ENCODE measurements at places on chromosomes 1 and 21. TPM values are rescaled to one million over a fixed set of nuclear protein-coding genes. Genes with fewer than 3 reads are reported as not detected.

GRCh38 chr1:234597894-234598293, 12.1 kb downstream of the IRF2BP2 start:
- DNase-seq, result peak; percentile 65

Gene AGBL4
- not detected for total RNA-seq

DNA sequence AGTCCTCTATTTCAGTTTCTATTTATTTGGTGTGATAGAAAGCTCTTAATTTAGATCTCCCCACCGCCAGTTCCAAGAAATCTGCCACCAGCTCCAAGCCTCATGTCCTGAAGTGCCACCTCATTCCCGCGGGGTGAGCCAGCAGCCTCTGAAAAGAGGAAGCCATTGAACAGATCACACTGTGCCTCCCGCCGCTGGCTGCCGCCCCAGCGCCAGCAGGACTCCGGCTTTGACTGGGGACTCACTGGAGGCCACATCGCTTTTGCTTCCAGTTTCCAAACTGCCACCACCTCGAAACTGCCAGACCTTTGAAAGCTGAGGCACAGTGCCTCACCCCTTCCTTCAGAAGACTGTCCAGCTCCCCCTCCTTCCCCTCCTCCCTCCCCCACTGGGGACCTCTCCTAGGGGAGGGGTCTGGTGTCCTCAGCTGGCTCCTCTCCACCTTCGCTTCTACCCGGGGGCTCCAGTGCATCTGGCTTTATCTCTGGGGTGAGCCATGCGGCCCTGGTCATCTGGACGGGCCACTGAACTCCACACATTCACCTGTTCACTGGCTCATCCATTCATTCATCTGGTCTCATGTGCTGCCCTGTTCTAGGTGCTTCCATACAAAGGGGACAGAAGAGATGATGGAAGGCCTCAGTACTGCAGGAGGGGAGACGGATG, 58.9 kb downstream of the VPS26C start:
- DNase-seq, result no peak

DNA sequence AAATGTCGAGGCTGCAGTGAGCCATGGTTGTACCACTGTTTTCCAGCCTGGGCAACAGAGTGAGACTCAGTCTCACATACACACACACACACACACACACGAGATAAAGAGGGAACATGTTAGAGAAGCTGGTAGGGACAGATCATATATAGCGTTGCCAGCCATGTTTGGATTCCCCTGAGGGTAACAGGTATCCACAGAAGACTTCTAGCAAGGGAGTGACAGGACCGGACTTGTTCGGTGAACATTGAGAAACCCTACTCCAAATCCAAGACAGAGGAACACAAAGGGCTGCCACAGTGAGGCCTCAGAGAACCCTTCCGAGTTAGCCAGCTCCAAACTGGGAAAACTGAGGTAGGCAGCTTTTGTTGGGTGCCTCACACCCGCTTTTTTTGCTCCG, 3.7 kb upstream of the SARS1 start:
- no peak for DNase-seq

DNA sequence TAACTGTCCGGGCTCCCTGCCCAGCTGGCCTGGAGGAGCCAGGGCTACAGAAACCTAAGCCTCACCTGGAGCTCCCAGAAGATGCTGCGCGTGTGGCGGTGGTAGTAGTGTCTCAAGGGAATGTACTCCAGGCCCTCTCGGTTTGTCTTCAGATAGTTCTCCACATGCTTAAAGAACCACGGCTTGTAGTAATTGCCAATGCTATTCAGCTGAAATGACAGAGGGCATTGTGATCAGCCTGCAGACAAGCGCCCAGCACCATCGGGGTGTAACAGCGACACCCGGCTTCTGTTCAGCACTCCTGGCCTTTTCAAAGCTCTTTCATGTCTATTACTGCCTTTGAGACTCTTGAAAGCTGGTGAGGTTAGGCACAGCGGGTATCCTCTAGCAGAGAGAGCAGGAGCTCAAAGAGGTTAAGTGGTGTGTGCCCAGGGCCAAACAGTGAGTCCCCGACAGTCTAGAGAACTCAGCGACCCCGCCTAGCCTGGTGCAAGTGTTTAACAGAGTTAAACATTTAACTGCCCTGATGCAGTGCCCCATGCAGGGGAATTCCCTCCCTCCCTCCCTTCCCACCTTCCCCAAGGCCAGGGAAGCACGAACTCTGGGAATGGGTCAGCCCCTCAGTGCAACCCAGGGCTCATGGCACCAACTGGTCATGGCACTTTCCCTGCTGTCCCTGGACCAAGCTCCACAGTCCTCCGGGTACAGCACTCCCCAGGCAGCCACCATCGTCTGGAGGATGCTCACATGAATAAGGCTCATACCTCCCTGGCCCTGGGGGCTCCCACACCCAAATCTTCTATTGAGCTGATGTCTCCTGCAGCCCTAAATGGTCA, 21.5 kb downstream of the DHCR24 start:
- DNase-seq, result no peak

GRCh38 chr1:147545133-147545532, 3.8 kb downstream of the BCL9 start:
- peak; percentile 90 for DNase-seq

Gene FAM177B
- 0.30 TPM for total RNA-seq

DNA sequence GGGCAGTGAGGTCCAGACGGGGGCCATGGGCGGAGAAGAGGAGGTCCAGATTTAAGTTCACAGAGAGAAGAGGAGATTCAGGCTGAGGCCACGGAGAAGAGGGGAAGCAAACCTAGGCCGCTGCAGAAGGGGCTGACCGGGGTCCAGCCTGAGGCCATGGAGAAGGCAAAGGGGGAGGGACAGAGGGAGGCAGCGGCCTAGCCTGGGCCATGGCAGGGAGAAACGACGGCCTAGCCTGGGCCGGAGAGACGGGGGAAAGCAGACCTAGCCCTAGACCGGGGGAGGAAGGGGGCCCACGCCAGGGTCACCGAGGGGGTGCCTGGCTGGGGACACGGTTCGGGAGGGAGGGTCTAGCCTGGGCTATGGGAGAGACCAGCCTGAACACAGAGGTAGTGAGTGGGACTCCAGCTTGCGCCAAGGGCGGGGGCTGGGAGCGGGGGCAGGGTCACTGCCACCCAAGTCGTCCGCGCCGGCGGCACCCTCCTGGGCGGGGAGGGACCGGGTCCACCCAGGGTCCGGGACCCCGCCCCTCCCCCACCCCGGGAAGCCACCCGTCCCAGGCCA, 459 bp downstream of the CAPZB start:
- DNase-seq, result peak; percentile 30

DNA sequence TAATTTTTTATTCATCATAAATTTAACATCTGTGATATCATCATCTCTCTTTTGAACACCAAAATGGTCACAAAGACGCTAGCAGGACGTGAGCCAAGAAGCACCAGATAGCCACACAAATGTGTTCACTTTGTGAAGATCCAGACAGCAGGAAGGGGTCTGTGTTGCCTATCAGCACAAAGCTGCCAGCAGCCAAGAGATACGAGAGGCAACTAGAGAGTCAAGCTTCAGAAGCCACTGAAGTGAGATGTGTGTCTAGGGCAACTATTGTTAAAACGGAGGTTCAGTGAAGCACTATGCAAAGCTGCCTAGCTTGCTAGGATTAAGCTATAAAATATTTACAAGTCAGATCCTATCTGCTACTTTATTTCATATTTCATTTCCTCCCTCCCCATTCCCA, 45.3 kb downstream of the NDC1 start:
- DNase-seq, result no peak

Gene NBPF20
- total RNA-seq, result 5.3 TPM

DNA sequence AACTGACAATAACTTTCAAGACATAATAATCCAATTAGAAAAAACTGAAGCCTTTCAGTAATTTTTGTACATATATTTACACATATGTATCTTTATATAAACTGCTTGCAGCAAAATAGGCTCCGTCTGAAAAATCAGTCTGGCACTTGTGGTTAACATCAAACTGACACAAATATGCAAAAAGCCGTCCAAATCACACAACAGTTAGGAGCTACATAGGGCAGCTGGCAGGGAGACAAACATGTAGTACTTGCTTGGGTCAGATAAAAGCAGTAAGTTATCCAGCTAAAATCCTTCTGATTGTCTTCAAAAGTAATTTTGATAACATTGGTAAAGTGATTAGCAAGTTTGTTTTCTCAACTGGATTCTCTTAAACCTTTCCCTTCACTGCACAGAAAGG, 14.7 kb upstream of the GUCA2A start:
- no peak for DNase-seq

Gene DHRS3
- total RNA-seq, result 91.8 TPM

GRCh38 chr1:109547463-109548320, 723 bp upstream of the GNAI3 start:
- DNase-seq, result no peak

DNA sequence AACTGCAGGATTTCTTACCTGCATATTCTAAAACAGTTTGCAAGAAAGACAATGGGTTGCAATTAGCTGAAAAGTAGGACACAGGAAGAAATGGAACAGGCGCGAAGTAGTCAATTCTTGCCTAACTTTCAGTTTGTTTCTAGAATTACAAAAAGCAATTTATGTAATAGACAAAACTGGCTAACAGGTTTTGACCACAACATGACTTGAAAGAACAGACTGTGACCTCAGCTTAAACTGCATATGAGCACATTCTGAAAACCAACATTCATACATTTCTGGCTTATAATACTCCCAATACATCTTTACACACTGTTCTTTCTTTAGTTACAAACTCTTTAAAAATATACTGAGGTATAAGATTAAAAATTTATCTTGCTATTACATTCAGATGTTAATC, 405.9 kb upstream of the B3GALT2 start:
- DNase-seq, result peak; percentile 39

DNA sequence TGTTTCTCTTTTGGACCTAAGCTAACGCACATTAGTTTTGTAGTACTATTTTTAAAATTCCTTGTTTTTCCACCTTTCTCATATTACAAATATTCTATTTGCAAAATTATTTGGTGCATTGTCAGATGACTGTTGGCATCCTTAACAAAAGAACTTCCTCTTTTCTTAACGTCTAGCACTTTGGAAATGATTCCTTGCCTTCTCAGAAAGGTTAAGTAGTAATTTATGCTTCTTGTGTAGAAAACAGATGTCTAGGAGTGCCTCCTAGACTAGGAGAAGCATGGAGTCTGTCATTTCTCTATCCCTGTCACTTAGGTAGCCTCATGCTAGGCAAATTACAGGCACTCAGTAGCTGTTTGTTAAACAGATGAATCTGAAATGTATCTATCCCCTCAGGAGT, 64.4 kb downstream of the HSPA13 start:
- no peak for DNase-seq

DNA sequence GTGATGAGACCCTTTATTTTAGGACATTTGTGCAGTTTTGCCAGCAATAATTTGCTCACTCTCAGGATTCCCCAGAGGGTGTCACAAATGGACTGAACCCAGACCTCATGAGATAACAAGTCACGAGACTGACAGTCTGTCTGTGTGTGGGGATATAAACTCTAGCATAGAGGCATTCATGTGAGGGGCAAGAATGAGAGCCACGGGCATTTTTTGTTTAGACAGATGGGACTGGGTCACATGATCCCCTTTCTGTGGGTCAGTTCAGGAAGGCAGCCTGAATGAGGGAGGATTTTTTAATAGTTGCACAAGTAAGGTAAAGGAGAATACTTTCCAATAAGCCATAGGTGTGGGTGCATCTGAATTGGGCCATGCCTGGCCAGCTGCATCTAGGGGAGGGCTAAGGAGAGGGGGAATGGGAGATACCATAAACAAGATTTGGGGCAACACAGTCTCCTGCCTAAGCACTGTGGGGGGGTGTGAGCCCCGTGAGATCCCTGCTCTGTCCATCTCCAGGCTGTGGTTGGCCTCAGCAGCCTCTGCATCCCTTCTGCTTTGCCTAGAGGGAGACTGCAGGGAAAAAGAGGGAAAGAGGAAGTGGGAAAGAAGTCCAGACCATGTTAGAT, 66.6 kb downstream of the NAV1 start:
- no peak for DNase-seq

DNA sequence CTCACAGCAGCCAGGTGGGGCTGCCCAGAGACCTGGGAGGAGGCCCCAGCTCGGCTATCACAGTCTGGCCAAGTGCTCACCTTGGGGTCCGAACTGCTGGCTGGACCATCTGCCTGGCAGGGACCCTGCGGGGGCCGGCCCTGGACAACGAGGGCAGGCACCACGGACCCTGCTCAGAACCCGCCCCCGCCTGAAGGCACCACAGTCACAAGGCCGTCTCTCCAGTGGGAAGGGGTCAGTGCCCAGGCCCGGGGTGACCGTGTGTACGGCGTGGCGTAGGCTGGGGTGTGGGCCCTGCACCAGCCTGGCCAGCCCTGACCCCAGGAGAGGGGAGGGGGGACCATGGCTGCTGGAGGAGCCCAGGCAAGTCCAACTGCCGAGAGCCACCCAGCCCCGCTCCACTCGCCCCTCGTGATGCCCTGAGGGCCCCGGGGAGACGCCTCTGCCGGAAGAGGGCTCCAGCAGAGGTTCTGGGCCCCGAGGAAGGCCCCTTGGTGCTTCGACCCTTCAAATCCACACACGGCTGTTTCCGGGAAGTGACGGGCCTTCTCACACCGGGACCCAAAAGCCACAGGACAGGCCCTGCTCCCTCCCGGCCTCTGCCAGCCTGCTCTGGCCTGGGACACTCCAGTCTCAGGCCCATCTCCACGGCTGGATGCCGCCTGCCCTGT, 11.2 kb upstream of the RNF223 start:
- no peak for DNase-seq

Gene C1orf141
- not detected for total RNA-seq

DNA sequence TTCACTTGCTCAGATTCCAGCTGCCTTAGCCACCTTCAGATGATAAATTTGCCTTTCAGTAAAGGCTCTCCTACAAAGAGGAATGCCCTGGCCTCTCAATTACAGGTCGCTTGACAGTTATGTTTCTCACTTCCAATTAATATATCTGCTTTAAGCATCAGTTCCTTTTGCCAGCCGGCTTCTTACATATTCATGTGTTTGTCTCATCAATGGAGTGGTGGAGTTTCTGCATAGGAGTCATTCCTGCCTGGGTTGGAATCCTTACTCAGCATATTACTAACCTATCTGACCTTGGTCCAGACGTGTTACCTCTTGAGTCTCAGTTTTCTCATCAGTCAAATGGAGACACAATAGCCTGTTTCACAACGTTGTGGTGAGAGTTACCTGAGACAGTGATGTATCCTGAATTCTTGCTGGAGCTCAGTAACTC, 9.4 kb upstream of the SESN2 start:
- no peak for DNase-seq

Gene MANEAL
- total RNA-seq, result 2.3 TPM

- DNase-seq, result no peak
Observed at GRCh38 chr1:167611983-167612382, 18.0 kb upstream of the RCSD1 start.

GRCh38 chr1:54835131-54835898, 34.2 kb upstream of the TTC22 start:
- no peak for DNase-seq

- no peak for DNase-seq
Observed at GRCh38 chr1:110159168-110159567, 8.9 kb downstream of the SLC6A17 start.

All from CD4-positive, alpha-beta memory T cell (primary cell).